Activated CD8-positive, alpha-beta T cell treated with anti-CD3 and anti-CD28 coated beads, Interleukin-2, amount 10 ng/mL, durations not matched to agents 7 days and 5 days (primary cell): ENCODE measurements at places on chromosomes 12 and 14. TPM values are rescaled to one million over a fixed set of nuclear protein-coding genes. Genes with fewer than 3 reads are reported as not detected.
A peak's percentile ranks its signal among the peaks of the same experiment; 100 is the strongest.

- H3K27me3 ChIP-seq = no peaks in the 10 kb centered on the region
- H3K36me3 ChIP-seq = no peaks in the 10 kb centered on the region
- no peaks in the 10 kb centered on the region for H3K4me1 ChIP-seq
- H3K27ac ChIP-seq = no peak overlapping the region
- H3K4me3 ChIP-seq = no peak overlapping the region
Measured at GRCh38 chr14:86933460-86933859, 1059.5 kb downstream of the GALC start.

GRCh38 chr12:28585146-28585545, 394.9 kb downstream of the CCDC91 start:
- H3K4me1 ChIP-seq = no peaks in the 10 kb centered on the region
- no peak overlapping the region for H3K4me3 ChIP-seq
- no peaks in the 10 kb centered on the region for H3K36me3 ChIP-seq
- H3K27ac ChIP-seq = no peak overlapping the region
- no peaks in the 10 kb centered on the region for H3K27me3 ChIP-seq
- no peak for DNase-seq

GRCh38 chr12:59594943-59595500, 807 bp upstream of the SLC16A7 start:
- DNase-seq = no peak
- peaks cover 39% of the 10 kb centered on the region for H3K4me1 ChIP-seq
- H3K27ac ChIP-seq = peak overlapping the region; percentile 97
- no peaks in the 10 kb centered on the region for H3K27me3 ChIP-seq
- peak overlapping the region; percentile 87 for H3K4me3 ChIP-seq

GRCh38 chr12:13940335-13940865, 41.0 kb downstream of the GRIN2B start:
- H3K4me1 ChIP-seq = no peaks in the 10 kb centered on the region
- no peak overlapping the region for H3K27ac ChIP-seq
- no peak for DNase-seq
- H3K36me3 ChIP-seq = no peaks in the 10 kb centered on the region

DNA sequence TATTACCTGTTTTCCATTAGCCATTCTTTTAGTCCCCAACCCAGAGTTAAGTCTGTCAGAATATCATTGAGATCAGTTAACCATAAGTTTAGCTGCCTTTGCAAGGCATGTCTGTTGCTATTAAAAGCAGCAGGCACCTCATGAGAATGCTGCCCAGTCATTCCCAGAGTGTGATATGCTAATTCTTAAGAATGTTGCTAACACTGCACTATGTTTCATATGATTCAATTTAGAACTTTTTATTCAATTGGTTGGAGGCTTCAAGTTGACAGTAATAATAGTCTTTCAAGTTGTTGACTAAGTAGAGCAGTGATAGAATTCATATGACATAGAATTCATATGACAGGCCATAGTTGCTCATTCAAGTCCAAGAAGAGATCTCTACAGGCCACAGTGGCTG, 292.3 kb downstream of the FUT8 start:
- no peak overlapping the region for H3K27ac ChIP-seq
- H3K27me3 ChIP-seq = no peaks in the 10 kb centered on the region
- H3K36me3 ChIP-seq = peaks cover 44% of the 10 kb centered on the region
- H3K4me1 ChIP-seq = peaks cover 7% of the 10 kb centered on the region
- no peak overlapping the region for H3K4me3 ChIP-seq

DNA sequence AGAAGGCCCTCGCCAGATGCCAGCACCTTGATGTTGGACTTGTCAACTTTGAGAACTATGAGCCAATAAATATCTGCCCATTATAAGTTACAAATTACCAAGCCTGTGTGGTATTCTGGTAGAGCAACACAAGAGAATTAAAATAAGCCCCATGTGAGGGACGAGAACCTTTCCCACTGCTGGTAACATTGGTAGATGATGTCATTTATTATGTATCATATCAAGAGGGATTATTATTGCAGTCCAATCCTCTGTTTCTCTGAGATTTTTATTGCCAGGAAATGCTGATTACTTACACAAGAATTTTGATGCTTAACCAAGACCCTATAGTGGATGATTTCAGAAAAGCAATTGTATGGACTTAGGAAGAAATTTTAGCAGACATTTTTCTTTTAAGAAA, 40.3 kb upstream of the SLC24A4 start:
- H3K27ac ChIP-seq = no peak overlapping the region
- H3K36me3 ChIP-seq = peaks cover 8% of the 10 kb centered on the region
- H3K4me3 ChIP-seq = no peak overlapping the region
- H3K4me1 ChIP-seq = peaks cover 30% of the 10 kb centered on the region
- DNase-seq = no peak

GRCh38 chr12:22951206-22951605, 326.2 kb downstream of the ETNK1 start:
- H3K36me3 ChIP-seq = no peaks in the 10 kb centered on the region
- no peaks in the 10 kb centered on the region for H3K27me3 ChIP-seq
- H3K27ac ChIP-seq = no peak overlapping the region
- no peaks in the 10 kb centered on the region for H3K4me1 ChIP-seq
- DNase-seq = no peak

DNA sequence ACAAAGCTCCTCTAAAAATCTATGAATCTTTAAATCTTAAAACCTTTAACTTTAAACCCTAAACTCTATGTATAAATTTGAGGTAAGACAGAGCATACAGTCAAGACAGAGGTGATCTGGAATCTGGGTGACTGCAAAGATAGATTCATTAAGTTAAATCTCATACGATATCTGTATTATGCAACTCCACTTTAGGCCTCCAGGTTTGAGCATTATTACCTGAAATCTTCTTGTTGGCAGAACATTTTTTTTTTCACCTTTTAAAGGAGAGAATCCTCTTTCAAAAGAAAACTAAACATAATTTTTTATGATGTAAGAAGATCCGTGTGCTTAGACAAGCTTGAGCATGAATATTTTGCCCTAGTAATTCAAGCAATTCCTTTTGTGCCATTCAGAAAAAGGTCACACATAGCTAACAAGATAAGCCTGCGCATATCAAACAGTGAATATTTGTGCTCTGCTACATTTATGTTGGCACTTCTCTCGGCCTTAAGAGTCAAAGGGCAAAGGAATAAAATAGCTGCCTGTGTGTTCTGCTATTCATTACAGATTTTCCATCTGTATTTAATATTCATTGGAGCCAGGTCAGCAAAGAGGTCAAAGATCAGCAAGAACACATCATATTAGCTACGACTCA, 163.3 kb downstream of the TMTC3 start:
- H3K27me3 ChIP-seq = no peaks in the 10 kb centered on the region
- no peak overlapping the region for H3K4me3 ChIP-seq
- no peak for DNase-seq
- no peak overlapping the region for H3K27ac ChIP-seq
- no peaks in the 10 kb centered on the region for H3K4me1 ChIP-seq
- no peaks in the 10 kb centered on the region for H3K36me3 ChIP-seq

GRCh38 chr12:64796205-64796845, 28.1 kb upstream of the TBC1D30 start:
- no peaks in the 10 kb centered on the region for H3K36me3 ChIP-seq
- H3K4me1 ChIP-seq = no peaks in the 10 kb centered on the region
- H3K4me3 ChIP-seq = no peak overlapping the region
- peak; percentile 81 for DNase-seq
- peaks cover 24% of the 10 kb centered on the region for H3K27me3 ChIP-seq

DNA sequence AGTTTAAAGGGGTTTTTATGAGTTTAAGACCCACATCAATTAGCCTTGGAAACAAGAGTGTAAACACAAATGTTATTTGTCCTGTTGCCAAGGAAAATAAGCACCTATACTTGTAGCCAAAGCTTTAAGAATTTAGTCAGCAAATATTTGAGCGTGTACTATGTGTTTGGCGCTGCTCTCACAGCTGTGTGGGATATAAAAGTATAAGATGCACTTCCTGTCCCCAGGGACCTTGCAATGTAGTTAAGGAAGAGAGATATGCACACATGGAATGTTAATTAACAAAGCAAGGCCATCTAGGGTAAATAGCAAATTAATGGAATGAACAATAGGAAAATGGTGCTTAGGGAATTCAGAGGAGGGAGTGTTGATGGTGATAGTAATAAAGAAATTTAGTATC, 134.9 kb upstream of the SRRM4 start:
- H3K4me3 ChIP-seq = no peak overlapping the region
- no peaks in the 10 kb centered on the region for H3K27me3 ChIP-seq
- H3K27ac ChIP-seq = no peak overlapping the region
- DNase-seq = no peak
- H3K4me1 ChIP-seq = no peaks in the 10 kb centered on the region

- H3K4me3 ChIP-seq = no peak overlapping the region
- DNase-seq = no peak
- no peak overlapping the region for H3K27ac ChIP-seq
- peaks cover 4% of the 10 kb centered on the region for H3K27me3 ChIP-seq
Measured at GRCh38 chr12:105935106-105935505, 203.6 kb downstream of the NUAK1 start.

DNA sequence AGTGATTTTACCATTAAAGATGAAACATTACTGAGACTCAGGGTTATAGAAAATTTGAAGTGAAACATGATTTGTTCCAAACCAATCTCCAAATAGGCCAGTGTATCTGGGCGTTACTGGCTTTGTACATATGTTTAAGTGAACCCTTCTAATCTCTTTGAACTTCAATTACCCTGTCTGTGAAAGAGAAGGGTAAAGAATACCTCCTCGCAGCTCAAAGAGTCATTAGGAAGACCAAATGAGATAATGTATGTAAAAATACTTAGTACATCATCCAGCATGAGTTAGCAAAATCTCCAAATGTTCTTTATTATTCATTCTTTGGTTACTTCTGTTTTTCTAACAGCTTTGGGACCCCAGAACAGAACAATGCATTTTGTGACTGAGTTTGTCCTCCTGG, at the start of gene OR11H6:
OR11H6 (plus strand) TSS at position 301 of the 400 bp plus-strand sequence; CDS start at position 301, 0 bp downstream.
- no peak within 1 kb of the TSS for H3K27ac ChIP-seq
- H3K27me3 ChIP-seq = peaks cover 3% of the 10 kb centered on the region
- no peak for DNase-seq
- no peak within 1 kb of the TSS for H3K4me3 ChIP-seq
- no peaks in the 10 kb centered on the region for H3K4me1 ChIP-seq
- H3K36me3 ChIP-seq = no peaks in the 10 kb centered on the region

DNA sequence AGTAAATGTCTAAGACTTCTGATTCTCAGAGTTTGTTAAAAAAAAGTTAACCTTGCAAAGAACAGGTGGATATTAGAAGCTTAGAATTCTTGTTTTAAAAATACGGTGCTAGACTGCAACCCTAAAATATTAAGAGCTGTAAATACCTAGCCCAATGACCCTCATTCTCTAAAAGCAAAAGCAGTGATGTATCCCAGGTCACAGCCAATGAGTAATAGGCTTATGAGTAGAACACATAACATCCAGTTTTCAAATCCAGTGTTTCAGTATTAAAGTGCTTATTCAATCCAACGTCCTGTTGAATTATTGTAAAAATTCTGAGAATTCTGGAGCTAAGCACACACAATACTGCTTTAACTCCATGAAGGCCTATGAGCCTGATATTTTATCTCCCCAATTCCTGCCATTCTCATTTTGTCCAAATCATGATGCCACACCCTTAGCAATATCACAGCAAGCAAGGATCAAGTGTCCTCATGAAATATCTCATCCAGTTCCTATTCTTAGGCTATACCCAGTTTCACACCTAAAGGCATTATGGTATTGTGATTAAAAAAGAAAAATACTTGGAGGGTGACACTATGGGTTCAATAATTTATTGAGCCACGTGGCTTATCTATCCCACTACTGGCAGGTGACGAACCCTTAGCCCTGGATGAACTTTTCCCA, 15.3 kb upstream of the ARID4A start:
- no peak overlapping the region for H3K27ac ChIP-seq
- peaks cover 45% of the 10 kb centered on the region for H3K4me1 ChIP-seq
- H3K27me3 ChIP-seq = no peaks in the 10 kb centered on the region
- no peak for DNase-seq

DNA sequence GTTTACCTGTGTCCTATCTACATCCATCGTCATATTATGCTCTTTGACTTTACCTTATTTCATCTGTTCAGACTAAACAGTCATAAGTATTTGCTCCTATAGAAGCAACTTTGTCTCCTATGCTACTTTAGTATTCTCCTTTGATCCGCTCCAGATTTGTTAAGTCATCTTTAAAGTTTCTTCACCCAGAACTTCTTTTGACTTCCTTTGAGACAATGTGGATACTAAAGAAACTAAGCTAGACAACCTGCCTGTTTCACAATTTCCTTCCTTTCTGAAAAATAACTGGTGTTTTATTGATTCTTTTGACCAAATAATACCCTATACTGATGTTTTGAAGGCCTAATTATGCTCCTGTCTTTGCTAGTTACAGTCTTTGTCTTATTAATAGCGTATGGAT, 30.0 kb upstream of the LRRK2 start:
- H3K27me3 ChIP-seq = peaks cover 16% of the 10 kb centered on the region
- peaks cover 7% of the 10 kb centered on the region for H3K36me3 ChIP-seq
- H3K4me3 ChIP-seq = no peak overlapping the region
- H3K4me1 ChIP-seq = peaks cover 17% of the 10 kb centered on the region

GRCh38 chr12:122943196-122943595, 23.1 kb downstream of the ABCB9 start:
- peaks cover 41% of the 10 kb centered on the region for H3K4me1 ChIP-seq
- H3K27ac ChIP-seq = no peak overlapping the region
- H3K27me3 ChIP-seq = no peaks in the 10 kb centered on the region
- no peak for DNase-seq

DNA sequence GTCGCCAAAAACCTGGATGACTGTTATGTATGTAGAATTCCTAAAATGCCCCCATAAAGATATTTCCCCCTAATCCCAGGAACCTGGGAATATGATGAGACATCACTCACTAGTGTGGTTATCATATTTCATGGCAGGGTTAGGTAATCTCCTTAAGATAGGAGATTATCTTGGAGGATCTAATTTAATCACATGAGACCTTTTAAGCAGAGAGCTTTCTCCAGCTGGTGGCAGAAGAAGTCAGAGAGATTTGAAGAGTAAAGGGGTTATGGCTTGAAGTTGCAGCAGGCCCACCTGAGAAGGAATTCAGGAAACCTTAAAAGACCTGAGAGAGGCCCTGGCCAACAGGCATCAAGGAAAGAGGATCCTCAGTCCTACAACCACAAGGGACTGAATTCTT, 53.6 kb downstream of the DYRK2 start:
- H3K4me1 ChIP-seq = peaks cover 39% of the 10 kb centered on the region
- H3K36me3 ChIP-seq = peaks cover 6% of the 10 kb centered on the region
- DNase-seq = no peak
- peaks cover 5% of the 10 kb centered on the region for H3K27me3 ChIP-seq
- H3K27ac ChIP-seq = no peak overlapping the region
- H3K4me3 ChIP-seq = no peak overlapping the region

- no peaks in the 10 kb centered on the region for H3K4me1 ChIP-seq
- H3K36me3 ChIP-seq = no peaks in the 10 kb centered on the region
- DNase-seq = no peak
- H3K4me3 ChIP-seq = no peak overlapping the region
- no peak overlapping the region for H3K27ac ChIP-seq
- H3K27me3 ChIP-seq = peaks cover 6% of the 10 kb centered on the region
Measured at GRCh38 chr12:65339161-65339560, 60.7 kb downstream of the MSRB3 start.

GRCh38 chr14:86124328-86124727, 594.4 kb downstream of the FLRT2 start:
- H3K4me1 ChIP-seq = no peaks in the 10 kb centered on the region
- H3K27me3 ChIP-seq = no peaks in the 10 kb centered on the region
- no peak overlapping the region for H3K4me3 ChIP-seq
- no peak for DNase-seq
- H3K27ac ChIP-seq = no peak overlapping the region

EPYC gene
- total RNA-seq = not detected

ATN1 gene
- total RNA-seq = 21.6 TPM

GYS2 gene
- total RNA-seq = not detected

TTC7B gene
- 6.8 TPM for total RNA-seq

FOXA1 gene
- not detected for total RNA-seq

IGF1 gene
- total RNA-seq = 0.52 TPM

ZFC3H1 gene
- 49.9 TPM for total RNA-seq

SLC8A3 gene
- total RNA-seq = not detected

SLC17A8 gene
- total RNA-seq = not detected

GLTP gene
- 19.9 TPM for total RNA-seq

TAS2R7 gene
- total RNA-seq = not detected

CGRRF1 gene
- total RNA-seq = 13.7 TPM

SRRM4 gene
- total RNA-seq = not detected

ADAM21 gene
- total RNA-seq = not detected

RTL1 gene
- not detected for total RNA-seq
